ENCODE measurements at places on chromosomes 13 and 19. TPM values are rescaled to one million over a fixed set of nuclear protein-coding genes. Genes with fewer than 3 reads are reported as not detected.
A peak's percentile ranks its signal among the peaks of the same experiment; 100 is the strongest.

DNA sequence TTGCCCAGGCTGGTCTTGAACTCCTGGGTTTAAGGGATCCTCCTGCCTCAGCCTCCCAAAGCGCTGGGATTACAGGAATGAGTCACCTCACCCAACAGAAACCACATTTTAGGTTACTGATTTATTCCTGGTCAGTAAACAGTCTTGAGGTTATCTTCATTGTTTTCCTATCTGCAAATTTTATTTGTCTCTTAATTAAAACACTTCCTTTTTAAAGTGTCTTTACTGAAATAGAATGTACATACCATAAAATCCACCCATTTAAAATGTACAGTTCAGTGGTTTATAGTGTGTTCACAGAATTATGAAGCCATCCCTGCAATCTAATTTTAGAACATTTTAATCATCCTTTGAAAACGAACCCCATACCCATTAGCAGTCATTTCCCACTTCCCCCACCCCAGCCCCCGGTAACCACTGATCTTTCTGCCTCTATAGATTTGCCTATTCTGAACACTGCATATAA lies 63.0 kb downstream of the MAP4K1 start:
- DNase-seq: no peak

DNA sequence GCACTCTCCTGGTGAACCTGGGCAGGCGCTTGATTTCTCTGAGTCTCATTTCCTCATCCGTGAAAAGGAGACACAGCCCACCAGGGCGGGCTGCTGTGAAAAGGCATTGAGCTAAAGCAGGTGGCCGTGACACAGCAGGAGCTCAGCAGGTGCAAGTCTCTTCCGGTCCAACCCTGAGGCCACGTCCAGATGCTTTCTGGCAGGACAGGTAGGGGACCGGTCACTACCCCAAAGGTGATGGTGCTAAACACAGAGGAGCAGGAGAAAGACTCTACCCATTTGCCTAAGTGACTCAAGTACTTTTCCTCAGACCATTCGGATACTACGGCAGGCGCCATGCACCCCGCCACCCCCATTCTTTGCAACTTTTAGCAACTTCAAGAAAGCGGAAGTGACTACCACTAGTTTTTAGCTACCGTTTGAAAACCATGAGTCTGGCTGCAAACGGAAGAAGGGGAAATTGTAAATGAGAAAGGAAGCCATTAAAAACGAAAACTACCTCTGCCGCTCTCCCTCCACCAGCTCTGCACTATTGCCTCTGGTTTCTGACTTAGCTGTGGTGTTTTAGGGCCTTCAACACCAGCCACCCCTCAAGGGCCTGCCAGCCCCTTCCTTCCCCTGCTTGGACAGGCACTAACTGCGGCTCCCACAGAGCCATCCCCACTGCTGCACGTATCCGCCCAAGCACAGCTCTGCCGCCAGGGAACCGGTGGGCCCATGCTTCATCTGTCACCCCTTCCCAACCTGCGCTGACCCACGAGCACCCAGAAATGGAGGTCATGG lies 4.8 kb downstream of the PPP6R1 start:
- DNase-seq: no peak

- peak; percentile 10 for DNase-seq
Observed at GRCh38 chr13:30569901-30570576, 47.7 kb upstream of the USPL1 start.

TECR gene
- 12.8 TPM for total RNA-seq

ZNF302 gene
- total RNA-seq: 74.1 TPM

Data from occipital lobe (tissue), 3 donors.